ENCODE measurements at places on chromosomes 1 and 21.

GRCh38 chr1:228015276-228016180 is 8.7 kb downstream of the WNT3A start:
- no peak for DNase-seq

GRCh38 chr1:53139951-53140361 is 2.5 kb downstream of the SLC1A7 start:
- no peak for DNase-seq

DNA sequence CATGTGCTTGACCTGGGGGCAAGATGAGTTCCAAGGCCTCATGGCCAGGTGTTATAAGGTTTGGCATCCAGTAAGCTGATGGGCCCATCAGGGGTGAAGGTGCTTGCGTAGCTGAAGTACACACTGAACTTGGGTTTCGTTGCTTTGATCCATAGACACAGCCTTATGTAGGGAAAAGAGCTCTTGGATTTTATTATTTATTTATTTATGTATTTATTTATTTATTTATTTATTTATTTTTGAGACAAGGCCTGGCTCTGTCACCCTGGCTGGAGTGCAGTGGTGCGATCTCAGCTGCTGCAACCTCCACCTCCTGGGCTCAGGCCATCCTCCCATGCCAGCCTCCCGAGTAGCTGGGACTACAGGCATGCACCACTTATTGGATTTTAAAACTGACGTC is 63.2 kb downstream of the FOXD2 start:
- DNase-seq, result no peak

DNA sequence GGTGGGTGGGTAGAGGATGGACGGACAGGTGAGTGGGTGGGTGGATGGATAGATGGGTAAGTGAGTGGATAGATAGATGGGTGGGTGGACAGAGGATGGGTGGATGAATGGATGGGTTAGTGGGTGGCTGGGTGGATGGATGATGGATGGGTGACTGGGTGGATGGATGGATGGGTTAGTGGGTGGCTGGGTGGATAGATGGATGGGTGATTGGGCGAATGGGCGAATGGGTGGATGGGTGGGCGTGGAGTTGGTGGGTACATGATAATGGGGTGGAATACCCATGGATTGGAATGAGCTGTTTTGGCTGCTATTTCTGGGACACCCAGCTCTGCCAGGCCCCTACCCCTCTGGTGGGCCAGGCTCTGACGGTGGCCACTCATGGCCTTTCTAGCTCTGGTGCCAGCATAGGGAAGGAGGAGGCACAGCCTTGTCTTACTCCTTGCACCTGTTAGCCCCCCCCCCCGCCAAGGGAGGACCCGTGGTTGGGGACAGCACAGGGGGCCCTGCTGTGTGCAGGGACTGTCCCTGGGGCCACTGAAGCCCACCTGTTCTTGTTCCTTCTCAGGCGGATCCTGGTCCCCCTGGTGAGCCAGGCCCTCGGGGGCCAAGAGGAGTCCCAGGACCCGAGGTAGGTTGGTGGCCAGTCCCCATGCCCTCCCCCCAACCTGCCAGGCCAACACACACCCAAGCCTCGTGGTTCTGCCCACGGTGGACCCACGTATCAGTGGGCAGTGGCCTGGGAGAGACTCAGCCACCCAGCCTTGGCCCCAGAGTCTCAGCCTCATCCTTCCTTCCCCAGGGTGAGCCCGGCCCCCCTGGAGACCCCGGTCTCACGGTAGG is 26.4 kb downstream of the COL6A2 start:
- DNase-seq, result no peak

DNA sequence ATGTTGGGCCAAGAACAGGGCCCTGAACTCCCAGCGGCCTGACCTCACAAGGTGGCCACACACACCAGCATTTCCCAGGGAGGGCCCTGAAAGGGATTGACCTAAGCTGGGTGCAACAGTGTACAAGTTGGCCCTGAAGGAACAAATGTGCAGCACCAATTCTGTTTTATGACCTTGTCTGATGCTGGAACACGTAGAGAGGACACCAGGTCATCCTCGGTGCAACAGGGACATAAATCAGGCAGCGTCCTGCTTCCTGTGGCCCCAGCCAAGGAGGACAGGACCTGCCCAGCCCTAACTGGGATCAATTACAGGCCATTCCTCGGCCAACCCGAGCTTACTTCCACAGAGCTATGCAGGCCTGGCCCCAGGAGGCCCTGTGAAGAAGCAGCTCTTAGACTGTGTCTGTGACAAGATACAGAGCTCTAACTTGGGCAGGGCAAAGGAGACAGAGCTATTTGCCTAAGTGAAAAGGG is 12.8 kb upstream of the PHC2 start:
- no peak for DNase-seq

DNA sequence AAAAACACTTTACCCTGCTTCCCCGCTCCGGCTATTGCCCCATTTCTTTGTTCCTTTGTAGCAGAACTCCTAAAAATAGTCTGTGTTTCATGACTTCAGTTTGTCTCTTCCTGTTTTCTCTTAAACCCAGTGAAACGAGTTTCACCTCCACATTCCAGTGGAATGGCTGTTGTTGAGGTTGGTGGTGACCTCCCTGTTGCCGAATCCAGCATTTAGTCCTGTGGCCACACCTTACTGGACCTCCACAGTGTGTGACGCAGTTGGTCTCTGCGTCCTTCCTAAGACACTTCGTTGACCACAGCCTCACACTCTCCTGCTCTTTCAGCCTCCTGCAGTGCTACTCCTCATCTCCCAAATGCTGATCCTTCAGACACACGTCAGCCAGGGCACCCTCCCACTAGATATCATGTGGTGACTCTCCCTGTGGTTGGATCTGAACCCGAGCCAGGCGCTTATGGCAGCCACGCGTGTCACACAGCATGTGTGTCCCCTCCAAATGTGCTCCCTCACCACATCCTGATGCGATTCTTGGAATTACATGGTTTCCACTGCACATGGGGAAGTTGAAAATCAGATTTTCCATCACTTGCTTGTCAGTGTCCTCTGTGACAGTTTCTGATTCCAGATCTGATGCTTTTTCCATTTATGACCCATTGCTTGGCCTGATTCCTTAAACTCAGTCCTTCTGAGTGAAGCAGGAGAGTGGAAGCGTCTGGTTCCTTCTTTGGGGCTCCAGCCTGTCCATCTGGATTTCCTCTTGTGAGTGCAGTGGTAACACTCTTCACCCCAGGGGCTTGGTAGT is 99.1 kb upstream of the ARTN start:
- no peak for DNase-seq

- DNase-seq, result no peak
Observed at GRCh38 chr1:107459204-107459904, 318.5 kb downstream of the NTNG1 start.

GRCh38 chr1:101309334-101310311 is 72.8 kb downstream of the S1PR1 start:
- peak; percentile 75 for DNase-seq

- DNase-seq, result no peak
Observed at GRCh38 chr1:116679091-116679827, 11.7 kb upstream of the IGSF3 start.

GRCh38 chr1:21266119-21266774 is 24.0 kb downstream of the ECE1 start:
- no peak for DNase-seq

DNA sequence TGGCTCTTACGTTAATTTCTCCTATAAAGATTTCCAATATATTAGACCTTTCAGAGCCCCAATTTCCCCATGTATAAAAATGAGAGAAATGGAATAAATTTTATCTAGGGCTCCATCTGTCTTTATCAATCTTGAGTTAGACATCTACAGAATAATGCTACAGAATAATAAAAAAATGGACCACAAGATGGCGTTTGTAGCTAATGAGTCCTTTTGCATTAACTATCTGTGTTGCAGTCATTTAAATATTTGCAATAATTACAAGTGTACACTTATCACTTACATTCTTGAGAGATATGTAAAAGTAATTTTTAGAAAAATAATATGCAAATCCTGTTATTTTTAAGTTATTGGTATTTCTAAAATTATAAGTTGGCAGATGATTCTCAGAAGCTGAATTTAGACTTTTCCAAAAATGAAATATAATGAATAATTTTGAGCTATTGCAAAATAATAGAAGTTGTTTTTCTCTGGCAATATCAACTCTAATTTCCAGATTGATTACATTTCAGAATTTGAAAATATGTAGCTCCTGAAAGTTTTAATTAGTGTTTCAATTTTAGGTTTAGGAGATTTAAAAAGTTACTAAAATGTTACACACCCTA is 87.7 kb downstream of the SNX7 start:
- DNase-seq, result no peak

DNA sequence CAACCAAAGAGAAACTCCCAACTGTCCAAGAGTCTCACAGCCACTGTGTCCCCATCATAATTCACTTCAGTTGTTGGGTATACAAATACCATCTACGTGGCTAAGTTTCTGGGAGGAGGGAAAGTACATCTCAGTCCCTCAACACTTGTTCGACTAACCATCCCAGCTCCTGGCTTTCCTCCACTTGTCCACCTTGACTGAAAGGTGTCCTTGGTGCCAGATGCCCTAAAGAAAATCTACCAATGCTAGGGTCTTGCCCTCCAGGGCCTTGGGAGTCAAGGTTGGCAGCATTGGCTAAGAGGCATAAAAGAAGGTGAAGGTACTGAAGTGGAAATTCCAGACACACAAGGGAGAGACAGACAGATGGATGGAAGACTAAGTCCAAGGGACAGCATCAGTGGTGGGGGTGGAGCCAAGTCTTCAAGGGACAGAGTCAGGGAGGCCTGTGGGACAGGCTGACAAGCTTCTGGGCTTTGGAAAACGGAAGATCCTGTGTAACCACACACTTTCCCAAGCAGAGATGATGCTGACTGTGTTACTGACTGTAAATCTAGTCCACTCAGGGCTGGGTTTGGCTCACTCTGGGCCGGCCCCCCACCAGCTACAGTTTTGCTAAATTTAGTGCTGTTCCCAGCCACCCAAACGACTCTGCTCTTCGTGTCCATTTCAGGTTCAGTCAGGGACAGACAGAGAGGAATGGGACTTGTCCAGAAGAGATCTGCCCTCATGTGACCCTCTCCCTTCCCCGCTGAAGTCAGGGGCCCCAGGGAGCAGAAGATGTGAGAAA is 60.1 kb downstream of the CD34 start:
- no peak for DNase-seq

DNA sequence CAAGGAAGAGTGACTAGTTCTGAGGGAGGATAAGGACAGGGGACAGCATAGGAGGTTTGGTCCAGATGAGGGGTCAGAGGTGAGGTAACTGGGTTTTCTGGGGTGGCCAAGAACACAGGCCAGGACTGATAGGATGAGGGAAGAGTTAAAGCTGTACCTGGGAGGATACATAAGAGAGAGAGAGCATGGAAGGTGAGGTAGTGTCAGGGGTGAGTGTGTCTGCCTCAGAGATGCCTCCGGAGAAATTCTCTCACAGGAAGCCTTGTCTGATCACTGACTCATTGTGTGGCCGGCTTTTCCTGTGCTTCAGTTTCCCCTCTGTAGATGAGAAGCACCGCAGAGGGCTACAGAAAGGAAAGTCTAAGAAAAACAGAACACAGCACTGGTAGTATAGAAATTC is 40.2 kb downstream of the FASLG start:
- DNase-seq, result peak; percentile 35

GRCh38 chr1:65527707-65528503 is 107.4 kb downstream of the LEPR start:
- no peak for DNase-seq

GRCh38 chr1:160208557-160209320 is 3.6 kb downstream of the PEA15 start:
- DNase-seq, result no peak

GRCh38 chr1:221494670-221495069 is 247.2 kb downstream of the DUSP10 start:
- DNase-seq, result no peak

DNA sequence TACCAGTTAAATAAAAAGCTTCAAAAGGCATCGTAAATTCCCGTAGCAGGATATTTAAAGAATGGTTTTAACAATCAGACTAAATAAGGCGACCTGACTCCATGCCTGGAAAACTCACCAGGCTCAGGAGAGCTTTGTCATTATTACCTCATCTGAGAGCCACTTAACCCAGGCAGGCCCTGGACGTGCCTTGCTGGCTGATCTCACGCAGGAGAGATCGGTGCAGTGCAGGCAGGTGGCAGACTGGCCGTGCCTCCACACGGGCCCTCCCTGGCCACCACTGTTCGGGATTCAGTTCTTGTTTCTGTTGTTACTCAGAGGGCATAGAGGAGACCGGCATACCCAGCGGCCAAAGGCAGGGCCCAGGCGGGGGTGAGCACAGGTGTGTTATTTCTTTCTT is 6.4 kb downstream of the MT1HL1 start:
- DNase-seq, result no peak

- no peak for DNase-seq
Observed at GRCh38 chr1:5988596-5989285, 3.5 kb downstream of the NPHP4 start.

- no peak for DNase-seq
Observed at GRCh38 chr1:83500987-83501591, 497.8 kb downstream of the TTLL7 start.

DNA sequence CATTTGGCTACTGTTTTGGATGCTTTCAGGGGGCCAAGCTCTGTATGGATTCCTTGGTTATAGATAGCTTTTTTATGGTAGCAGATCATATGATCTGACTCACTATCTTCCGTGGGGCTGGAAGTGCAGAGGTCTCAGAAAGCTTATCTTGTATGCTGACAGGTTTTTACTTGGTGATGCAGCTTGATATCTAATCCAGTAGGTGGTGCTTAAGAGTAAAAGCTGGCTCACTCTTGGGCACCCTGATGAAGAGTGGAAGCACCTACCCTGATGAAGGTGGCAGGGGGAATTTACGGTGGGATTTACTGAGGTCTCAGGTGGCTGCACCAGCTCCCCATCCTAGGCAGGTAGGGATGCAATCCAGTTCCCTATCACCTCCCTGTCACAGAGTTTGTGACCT is 151.2 kb downstream of the PTBP2 start:
- DNase-seq, result no peak

DNA sequence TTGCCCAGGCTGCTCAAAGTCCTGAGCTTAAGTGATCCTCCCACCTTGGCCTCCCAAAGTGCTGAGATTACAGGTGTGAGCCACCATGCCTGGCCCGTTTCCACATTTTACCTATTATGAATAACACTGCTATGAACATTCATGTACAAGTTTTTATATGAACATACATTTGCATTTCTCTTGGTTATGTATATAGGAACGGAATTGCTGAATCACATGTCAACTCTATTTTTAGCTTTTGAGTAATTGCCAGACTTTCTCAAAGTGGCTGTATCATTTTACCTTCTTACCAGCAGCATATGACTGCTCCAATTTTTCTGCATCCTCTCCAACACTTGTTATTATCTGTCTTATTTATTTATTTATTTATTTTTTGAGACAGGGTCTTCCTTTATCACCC is 2.7 kb downstream of the SPATA21 start:
- no peak for DNase-seq

GRCh38 chr21:40402884-40403582 is 443.9 kb downstream of the DSCAM start:
- DNase-seq, result no peak

DNA sequence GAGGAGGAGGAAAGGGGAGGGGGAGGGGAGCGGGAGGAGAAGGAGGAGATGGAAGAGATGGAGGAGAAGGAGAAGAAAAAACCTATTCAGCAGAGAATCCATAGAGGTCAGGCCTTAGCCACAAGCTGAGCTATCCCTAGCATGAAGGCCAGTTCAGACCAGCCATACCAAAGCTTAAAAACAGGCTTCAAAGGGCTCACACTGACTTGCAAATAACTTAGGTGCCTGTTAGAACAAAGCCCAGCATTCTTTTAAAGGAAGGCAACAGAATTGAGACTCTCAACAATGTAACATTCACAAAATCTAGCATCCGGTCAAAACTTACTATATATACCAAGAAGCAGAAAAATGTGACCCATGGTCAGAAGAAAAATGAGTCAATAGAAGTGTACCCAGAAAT is 43.6 kb upstream of the IFFO2 start:
- DNase-seq, result no peak

GRCh38 chr1:106793651-106794050 is 262.8 kb upstream of the PRMT6 start:
- no peak for DNase-seq
